ENCODE measurements at places on chromosomes 7 and 10. TPM values are rescaled to one million over a fixed set of nuclear protein-coding genes. Genes with fewer than 3 reads are reported as not detected.

DDC gene
- total RNA-seq: 1.5 TPM

- peaks cover 10% of the 10 kb centered on the region for H3K4me1 ChIP-seq
- no peak overlapping the region for H3K27ac ChIP-seq
- DNase-seq: no peak
- H3K4me3 ChIP-seq: no peak overlapping the region
- H3K36me3 ChIP-seq: no peaks in the 10 kb centered on the region
Measured at GRCh38 chr10:11608159-11609013, 3.1 kb downstream of the USP6NL start.

GRCh38 chr10:68239069-68239468 lies 7.2 kb upstream of the ATOH7 start:
- no peaks in the 10 kb centered on the region for H3K27me3 ChIP-seq
- H3K4me3 ChIP-seq: no peak overlapping the region
- no peaks in the 10 kb centered on the region for H3K36me3 ChIP-seq
- no peaks in the 10 kb centered on the region for H3K4me1 ChIP-seq
- no peak for DNase-seq

DNA sequence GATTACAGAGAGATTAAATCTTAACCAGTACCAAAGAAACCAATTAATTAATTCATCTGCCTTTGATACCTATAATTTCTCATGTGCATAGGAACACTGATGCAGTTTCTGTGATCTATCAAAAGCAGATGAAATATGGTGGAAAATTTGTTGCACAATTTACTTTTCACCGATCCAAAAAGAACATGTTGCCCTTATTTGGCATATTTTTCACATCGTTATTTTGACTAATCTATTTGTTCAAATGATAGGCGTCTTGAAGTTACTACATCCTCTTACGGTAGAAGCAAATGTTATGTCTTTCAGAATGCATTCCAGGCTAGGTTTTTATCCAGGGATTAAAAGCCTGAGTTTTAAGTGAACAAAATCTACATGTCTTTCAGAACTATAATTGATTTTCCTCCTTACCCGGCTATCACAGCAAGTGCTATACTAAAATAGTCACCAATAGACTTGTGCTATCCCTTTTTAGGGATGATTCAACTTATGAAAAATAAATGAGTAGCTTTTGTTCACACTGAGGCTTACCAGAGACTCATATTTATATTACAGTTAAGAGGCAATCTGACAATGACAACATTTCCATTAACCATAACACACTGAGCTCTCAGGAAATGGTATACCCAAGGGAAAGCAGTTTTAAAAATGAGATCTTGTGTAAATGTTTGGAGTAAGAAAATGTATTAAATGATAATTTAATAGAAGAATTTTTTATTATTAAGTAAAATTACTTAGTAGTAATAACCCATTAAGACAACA lies 16.8 kb upstream of the TES start:
- H3K36me3 ChIP-seq: no peaks in the 10 kb centered on the region
- H3K4me3 ChIP-seq: no peak overlapping the region
- no peak for DNase-seq

SPDYE2 gene
- not detected for total RNA-seq

DNA sequence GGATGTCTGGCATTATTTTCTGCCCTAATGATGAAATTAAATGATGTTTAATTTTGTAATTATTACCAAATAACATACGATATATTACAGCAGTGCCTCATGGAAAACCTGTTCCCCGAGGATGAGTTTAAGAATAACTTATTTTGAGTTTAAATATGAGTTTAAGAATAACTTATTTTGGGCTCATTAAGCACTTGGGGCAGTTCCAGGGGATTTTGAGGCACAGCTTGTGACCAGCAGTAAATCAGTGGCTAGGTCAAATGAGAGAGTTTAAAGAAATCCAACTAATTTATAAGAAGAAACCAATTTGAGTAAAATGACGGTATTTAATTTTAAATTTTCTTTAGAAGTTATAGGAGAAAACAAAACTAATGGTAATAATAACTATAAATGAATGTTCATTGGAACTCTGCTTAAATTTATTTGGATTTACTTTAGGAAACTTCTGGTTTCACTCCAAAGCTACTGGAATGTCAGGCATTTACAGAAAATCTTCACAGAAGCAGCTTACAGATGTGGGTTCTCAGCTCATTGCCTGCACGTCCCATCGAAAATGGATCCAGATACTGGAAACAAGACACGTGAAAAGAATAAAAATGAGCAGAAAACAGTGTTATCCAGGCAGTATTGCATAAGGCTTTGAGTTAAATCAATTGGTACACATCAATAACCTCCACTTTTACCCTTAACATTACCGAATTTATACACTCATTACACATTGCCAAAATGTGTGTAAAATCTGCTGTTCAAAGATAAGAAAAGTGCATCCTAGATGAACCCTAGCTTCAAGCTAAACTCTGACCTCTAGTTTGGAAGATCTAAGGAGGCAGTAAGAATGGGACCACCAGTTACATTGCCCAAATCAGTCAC lies 784.5 kb upstream of the IGFBP3 start:
- H3K4me3 ChIP-seq: no peak overlapping the region
- no peaks in the 10 kb centered on the region for H3K36me3 ChIP-seq
- no peak for DNase-seq
- no peak overlapping the region for H3K27ac ChIP-seq

OR6B1 gene
- total RNA-seq: not detected

DNA sequence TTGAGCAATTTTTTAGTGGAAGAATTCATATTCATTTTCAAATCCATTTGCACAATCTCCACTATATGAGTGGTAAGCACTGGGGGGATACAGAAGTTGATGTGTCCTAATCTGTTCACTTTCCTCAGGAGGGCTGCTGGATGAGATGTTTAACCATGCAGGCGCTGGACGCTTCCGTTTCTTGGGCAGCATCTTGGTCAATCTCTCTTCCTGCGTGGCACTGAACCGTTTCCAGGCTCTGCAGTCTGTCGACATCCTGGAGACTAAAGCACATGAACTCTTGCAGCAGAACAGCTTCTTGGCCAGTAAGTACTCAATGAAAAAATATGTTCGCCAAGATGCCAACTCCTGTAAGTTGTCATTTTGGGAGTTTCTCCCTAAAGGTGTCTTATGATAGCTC lies 179.3 kb downstream of the ABCA13 start:
- no peak overlapping the region for H3K27ac ChIP-seq
- no peaks in the 10 kb centered on the region for H3K36me3 ChIP-seq

H2BK1 gene
- total RNA-seq: not detected

DNA sequence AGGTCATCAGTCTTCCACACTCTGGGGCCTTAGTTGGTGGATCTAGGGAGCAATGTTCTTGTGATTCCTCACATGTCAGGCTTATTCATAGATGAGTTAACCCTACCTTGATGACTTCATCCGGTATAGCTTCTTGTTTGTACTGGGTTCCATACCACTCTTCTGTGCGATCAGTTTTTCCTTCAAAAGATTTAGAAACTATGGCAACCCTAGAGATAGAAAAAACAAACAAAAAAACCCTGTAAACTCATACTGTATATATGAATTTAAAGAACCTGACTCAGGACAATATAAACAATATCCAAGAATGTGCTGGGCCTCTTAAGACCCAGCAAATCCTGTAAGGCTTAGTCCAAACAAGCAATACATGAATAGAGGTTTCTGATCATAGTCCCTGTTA lies 83.5 kb downstream of the IDE start:
- peaks cover 84% of the 10 kb centered on the region for H3K36me3 ChIP-seq
- H3K27ac ChIP-seq: no peak overlapping the region
- no peaks in the 10 kb centered on the region for H3K27me3 ChIP-seq
- no peak overlapping the region for H3K4me3 ChIP-seq
